Left ventricle myocardium inferior (tissue), 1 donor: ENCODE measurements at places on chromosomes 3 and 15. TPM values are rescaled to one million over a fixed set of nuclear protein-coding genes. Genes with fewer than 3 reads are reported as not detected.

DNA sequence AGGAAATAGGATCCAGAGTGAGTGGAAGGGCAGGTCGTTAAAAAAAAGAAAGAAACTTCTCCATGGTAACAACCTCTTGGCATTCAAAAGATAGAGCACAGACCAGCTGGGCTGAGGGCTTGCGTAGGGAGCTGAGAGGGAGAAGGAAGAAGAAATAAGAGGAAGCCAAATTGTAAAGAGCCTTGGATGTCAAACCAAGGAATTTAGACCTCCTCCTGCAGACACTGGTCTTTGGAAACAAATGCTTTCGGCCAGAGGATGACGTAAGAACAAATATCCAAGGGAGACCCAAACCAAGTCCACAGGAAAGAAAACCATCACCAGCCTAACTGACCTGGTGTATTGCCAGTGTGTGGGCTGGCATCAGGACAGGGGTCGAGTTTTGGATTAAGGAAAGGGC, 155.2 kb downstream of the UACA start:
- DNase-seq, result no peak

DNA sequence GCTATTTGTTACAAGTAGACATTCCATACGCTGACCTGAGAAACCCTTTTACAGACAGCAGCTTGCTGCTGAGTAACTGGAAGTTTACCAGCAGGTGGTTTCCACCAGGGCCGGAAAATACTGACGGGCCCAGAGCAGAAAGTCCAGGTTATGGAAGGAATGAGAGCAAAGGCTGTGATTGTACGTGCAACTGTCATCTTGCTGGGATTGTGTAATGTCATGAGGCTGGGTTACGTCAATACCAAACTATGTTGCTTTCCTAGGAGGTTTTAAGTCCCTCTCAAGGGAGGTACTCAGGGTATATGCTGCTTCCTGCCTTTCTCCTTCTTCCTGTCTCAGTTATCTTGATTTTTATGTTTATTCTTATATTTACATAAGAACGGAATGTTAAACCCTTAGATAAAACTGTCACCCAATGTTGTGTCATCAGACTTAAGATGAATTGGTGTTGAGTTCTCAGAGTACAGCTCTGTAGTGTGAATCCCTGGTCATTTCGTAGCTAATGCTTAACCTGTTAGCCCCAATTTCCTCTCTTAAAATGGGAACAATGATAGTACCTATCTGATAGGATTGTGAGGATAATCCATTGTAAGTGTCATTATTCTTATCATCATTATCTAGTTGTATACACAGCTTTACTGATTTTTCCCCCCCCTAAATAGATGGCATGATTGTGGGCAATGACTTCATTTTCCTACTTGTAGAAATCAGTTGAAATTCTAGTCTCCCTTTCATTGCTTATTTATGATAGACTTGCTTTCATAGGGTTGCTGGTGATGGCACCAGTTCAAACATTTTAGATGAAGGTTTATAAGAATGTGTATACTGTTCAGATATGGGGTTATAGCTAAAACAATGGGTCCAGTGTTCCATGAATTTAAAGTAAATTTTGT, 101.4 kb downstream of the FNDC3B start:
- no peak for DNase-seq

DNA sequence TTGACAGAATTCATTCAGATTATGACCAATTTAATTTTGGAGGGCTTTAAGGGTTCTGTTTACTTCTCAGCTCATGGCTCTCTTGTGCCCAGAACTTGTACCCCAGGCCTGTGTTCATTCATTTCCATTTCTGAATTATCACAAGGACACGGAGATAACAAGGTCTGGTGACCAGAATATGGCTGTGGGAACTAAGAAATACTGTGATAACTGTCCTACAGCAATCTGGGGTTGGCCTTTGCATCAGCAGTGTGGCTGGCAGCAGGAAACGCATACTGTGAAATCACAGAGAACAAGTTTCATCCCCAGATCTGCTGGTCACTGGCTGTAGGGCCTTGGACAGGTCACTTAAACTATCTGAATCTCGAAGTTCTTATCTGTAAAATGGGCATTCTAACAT, 41.8 kb upstream of the TPM1 start:
- no peak for DNase-seq

DNA sequence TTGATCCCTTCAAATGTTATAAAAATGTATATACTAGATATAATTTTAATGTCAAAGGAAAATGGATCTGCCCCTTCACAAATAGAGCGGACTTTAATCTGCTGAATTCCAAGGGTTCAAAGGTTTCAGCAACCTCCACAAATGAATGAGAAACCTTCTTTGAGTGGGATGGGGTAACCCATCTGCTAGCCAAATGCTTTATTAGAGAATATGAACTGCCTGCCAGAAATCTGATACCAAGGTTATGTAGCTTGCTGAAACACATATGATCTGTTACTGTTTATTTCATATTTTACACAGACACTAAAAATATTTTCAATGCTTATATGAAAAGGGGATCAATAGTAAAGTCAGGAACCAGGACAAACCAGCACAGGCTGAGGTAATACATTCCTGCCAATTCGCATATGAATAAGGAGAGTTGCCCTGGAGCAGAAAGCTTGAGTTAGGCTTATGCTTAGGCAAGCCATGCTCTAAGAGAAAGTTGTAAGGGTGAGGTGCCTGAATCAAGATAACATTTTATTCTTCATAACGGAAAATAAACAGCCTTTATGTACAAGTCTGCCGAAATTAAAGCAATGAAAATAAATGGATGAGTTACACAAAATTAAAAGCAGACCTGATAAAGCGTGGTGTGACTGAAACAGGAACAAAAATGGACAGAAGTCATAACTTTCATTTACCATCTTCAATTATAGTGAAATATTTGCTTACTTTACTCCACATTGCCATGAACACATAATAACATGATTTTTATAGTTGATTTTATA, 26.5 kb downstream of the PLOD2 start:
- DNase-seq, result no peak

GRCh38 chr3:32352563-32352962, 39.1 kb upstream of the CMTM7 start:
- no peak for DNase-seq

GRCh38 chr15:65323071-65323511, 18.6 kb downstream of the RNU5B-1 start:
- peak; percentile 77 for DNase-seq

GRCh38 chr3:13017361-13018042, 55.7 kb downstream of the IQSEC1 start:
- no peak for DNase-seq

GRCh38 chr3:153437666-153438065, 275.6 kb downstream of the RAP2B start:
- DNase-seq, result no peak

GRCh38 chr3:101195951-101196713, 124.2 kb downstream of the IMPG2 start:
- DNase-seq, result no peak

- no peak for DNase-seq
Measured at GRCh38 chr3:110293660-110294059, 778.0 kb upstream of the NECTIN3 start.

- no peak for DNase-seq
Measured at GRCh38 chr3:119469418-119470189, 841 bp downstream of the POGLUT1 start.

ALS2CL gene
- total RNA-seq, result 33.7 TPM

SNX1 gene
- 72.1 TPM for total RNA-seq

NUP210 gene
- total RNA-seq, result 2.8 TPM

SPSB4 gene
- total RNA-seq, result 11.2 TPM

CISH gene
- 16.6 TPM for total RNA-seq
